ENCODE measurements at places on chromosomes 1 and 21.

- DNase-seq: no peak
Measured at GRCh38 chr1:198435056-198435455, 105.4 kb downstream of the ATP6V1G3 start.

DNA sequence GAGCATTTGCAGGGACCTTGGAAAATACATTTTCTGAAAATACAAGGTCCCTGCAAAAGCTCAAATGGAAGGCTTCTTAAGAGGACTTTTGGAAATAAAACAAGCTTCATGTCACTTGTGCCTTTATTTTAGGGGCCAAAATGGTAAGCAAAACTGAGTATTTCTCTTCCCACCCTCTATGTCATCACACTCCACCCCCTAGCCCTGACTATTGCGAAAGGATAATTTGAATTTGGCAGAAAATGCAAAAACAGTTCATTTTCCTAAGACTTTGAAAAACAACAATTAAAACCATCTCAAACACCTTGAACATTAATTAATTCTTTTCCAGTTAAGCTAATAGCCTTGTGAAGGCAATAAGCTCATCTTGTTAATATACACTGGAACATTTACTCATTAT, 201.7 kb downstream of the TM2D1 start:
- no peak for DNase-seq

DNA sequence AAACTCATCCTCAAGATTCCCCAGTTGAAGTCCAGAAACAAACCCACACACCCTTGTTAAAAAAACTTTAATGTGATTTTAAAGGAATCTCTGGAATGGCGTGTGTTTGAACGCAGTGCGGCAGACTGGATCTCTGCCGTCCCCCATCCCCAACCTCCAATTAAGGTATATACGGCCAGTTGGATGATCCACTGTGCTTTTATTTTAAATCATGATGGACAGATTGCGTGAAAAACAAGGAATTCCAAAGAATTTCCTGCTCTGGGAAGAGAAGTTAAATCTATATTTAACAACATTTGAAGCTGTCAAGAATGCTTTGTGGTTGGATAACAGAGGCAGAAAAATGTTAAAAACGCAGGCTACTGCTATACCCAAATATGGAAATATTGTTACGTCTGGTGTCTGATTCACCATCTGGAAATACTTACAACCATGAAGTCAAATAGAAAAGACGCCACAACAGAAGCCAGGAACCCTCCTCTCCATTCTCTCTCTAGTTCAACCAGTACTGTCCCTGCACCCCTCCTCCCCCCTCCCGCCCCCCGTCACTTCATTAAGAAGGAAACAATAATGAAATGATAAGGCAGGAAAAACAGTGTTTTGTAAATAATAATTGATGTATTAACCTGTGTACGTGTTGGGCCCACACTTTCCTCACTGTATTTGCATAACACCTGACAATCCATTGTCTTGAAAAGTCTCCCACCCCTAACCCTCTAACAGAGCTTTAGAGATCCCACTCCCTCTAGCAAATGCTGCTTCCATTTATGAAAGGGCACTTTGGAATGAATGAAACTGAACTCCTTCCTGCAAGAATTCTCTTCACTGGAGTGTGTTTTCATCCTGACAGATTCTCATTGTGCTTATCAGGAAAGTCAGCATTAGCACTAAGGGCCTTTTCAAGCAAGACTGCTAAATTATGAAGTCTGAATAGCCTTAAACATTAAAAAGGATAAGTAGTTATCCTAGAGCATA, 2.0 kb upstream of the CCN1 start:
- DNase-seq: no peak

GRCh38 chr1:153535242-153536011, at the start of gene S100A6:
Gene S100A6 (minus strand): TSS chr1:153535991. CDS start chr1:153535339, 652 bp downstream.
- DNase-seq: no peak

DNA sequence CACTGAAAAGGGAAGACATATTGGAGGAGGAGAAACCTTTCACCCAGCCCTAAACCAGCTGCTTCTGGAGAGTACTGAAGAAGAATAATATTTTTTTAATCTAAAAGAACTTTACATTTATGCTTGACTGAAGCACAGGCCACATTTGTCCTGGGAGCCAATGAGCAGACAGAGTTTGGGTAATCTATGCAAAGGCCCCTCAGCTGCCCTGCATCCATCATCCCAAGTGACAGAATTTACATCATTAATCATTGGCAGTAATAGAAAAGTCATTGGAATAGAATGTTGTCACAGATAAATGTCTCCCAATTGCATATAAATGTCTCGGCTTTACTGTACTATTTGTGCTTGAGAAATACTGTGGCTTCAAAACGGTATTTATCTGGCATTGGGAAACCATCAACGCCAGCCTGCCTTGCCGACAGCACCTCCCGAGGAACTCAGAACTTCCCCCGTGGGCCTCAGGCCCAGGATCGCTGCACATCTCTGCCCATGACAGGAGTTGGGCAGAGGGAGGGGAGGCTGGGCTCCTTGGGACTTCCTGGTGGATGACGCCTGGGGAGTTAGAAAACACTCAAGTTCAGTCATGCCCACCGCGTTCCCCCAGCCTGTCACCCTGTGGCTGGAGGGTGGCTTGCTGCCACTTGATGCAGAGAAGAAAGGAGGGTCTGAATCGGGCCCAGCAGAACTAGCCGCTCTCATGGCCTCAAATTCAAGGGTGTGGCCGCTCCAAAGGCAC, 133.1 kb downstream of the CAMTA1 start:
- no peak for DNase-seq

DNA sequence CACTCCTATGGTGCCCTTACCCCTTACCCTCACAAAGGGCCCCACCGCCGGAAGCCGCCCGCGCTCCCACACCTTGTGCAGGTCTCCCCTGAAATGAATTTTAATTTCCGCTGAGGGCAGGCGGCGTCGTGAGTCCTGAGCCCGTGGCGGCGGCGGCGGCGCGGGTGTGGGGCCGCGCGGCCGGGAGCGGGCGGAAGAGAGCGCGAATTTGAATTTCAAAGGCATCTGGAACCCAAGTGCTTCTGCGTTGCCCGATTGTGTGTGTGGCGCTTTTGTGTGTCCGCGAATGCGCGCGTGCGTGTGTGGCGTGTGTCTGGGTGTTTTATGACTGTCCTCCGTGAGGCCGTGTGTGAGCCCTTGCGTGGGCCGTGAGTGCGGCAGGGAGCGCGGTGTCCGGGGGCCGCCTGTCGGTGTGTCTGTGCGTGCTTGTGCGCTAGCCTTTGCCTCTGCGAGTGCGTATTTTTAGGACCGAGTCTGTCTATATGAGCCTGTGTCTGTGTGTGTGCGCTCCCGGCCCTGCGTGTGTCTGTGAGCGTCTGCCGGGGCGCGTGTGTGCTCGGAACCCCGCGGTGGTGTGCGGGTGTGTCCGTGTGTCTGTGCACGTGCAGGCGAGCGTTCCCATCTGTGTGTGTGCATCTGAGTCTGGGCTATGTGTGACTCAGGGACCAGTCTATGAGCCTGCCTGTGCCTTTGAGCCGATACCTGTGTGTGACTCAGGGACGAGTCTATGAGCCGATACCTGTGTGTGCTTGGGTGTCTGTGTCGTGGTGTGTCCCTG, 7.9 kb upstream of the ADGRB2 start:
- DNase-seq: no peak

DNA sequence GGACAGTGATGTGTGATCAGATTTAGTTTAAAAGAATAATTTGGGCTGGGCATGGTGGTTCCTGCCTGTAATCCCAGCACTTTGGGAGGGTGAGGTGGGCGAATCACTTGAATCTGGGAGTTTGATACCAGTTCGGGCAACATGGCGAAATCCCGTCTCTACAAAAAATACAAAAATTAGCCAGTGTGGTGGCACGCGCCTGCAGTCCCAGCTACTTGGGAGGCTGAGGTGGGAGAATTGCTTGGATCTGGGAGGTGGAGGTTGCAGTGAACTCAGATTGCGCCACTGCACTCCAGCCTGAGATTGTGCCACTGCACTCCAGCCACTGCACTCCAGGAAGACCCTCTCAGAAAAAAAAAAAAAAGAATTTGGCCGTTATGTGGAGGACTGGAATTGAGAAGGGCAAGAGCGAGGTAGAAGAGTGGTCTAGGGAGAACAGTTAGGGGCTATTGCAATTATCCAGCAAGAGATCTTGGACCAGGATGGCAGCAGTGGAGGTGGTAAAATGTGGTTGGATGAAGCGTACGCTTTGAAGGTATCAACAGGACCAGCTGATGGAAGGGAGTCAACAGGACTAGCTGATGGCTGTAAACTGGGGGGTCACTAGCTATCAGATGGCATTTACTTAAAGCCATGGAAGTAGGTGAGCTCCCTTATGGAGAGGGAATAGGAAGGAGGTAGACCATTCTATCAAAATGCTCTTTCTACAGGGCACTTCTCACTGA, 9.6 kb downstream of the BTBD19 start:
- no peak for DNase-seq

DNA sequence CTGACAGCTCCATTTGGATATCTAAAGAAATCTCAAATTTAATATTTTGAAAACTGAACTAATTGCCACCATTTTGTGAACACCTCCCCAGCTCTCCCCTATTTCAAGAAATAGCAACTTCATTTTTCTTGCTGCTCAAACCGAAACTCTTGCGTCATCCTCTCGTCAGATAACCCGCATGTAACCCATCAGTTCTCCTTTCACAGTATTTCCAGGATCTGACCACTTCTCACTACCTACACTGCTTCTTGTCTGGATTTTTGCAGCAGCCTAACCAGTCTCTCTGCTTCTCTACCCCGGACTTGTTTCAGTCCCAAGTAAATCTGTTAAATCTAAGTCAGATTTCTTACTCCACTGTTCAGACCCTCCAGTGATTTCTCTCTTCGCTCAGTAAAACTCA, 75.6 kb downstream of the MTR start:
- no peak for DNase-seq

- peak; percentile 8 for DNase-seq
Measured at GRCh38 chr1:161044908-161045735, 655 bp downstream of the USF1 start.

All from NCI-H1105 (cell line).